Thoracic aorta (tissue), 2 donors: ENCODE measurements at places on chromosomes 11 and 22.

DNA sequence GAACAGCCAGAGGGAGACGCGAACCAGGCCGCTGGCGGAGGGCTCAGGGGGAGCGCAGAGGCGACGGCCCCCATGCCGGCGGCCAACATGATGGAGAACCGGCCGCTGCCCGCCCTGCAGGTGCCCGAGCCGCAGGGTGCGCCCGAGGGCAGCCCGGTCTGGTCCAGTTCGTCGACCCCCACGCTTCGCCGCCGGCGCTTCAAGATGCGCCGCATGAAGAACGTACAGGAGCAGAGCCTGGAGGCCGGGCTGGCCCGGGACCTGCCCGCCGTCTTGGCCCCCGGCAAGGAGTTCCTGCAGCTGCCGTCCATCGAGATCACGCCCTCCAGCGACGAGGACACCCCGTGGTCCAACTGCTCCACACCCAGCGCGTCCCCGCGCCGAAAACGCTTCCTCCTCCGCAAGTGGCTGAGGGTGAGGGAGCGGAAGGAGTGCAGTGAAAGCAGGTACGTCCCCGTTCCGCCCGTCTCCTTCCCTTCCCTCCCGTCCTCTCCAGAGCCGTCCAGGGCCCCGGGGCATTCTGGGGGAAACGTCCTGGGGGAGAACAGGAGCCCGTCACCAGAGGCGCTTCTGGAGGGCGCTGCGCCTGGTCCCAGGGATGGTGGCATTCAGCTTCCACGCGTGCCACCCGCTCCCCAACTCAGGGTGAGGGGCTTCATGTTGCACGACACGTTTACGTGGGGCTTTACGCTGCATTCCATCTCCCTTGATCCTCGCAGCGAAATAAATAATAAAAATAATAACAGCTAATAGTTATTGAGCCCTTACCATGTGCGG lies 840 bp downstream of the GRAMD1B start:
- no peak for DNase-seq

DNA sequence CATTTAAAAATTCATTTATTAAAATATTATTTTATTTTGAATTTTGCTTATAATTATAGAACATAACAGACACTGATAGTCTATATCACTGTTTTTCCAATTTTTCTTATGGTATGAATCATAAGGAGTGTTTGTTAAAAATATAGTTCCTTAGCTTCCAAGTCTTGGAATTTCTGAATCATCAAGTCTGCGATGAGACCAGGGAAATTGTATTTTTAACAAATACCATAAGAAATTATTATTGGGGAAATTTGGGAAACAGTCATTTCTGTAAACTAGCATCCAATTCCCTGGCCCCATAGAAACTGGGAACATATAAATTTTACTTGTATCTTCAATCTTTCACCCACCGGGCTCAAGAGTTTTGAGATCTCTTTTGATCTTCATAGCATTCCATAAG lies 38.0 kb upstream of the PICALM start:
- DNase-seq: no peak

- DNase-seq: no peak
Observed at GRCh38 chr22:42336527-42337227, 66.2 kb upstream of the TCF20 start.

DNA sequence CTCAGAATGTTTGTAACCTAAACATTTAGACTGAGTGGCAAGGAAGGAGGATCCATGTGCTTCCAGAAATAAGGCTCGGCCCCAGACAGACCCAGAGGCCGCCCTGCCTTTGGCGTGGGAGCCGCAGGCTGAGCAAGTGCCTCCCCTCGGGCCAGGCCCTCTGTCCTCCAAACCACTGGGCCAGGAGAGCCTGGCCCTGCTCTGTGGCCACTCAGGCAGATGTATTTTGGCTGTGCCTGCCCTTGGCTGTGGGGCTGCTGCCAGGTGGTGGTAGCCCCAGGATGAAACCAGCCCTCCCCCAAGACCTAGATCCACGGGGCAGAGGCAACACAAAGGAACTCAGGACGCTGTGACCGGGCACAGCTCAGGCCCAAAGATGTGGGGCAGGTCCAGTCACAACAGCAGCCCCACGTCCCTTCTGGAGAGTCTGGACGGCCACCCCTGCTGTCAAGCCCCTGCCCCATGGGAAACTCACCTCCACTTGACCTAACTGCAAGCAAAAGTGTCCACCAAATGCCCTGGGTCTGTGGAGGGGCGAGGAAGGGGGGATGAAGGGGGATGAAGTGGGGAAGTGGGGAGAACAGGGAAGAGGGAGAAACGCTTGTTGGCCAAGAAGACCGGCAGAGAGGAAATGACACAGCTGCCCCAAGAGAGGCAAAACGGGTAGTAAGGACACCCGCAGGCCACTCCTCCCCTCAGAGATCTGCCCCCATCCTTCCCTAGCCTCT lies 24.0 kb downstream of the PISD start:
- no peak for DNase-seq

GRCh38 chr11:64183890-64184289 lies 2.1 kb upstream of the STIP1 start:
- no peak for DNase-seq

DNA sequence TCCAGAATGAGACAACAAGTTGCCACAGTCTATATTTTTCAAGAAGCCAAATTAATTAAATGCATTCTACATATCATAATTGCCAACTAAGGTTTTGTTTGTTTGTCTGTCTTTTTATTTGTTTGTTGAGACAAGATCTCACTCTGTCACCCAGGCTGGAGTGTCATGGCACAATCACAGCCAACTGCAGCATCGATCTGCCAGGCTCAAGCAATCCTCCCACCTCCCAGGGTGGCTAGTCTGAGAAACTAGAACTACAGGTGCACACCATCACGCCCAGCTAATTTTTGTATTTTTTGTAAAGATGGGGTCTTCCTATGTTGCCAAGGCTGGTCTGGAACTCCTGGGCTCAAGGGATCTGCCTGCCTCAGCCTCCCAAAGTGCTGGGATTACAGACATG lies 140.0 kb downstream of the LRRC4C start:
- no peak for DNase-seq

DNA sequence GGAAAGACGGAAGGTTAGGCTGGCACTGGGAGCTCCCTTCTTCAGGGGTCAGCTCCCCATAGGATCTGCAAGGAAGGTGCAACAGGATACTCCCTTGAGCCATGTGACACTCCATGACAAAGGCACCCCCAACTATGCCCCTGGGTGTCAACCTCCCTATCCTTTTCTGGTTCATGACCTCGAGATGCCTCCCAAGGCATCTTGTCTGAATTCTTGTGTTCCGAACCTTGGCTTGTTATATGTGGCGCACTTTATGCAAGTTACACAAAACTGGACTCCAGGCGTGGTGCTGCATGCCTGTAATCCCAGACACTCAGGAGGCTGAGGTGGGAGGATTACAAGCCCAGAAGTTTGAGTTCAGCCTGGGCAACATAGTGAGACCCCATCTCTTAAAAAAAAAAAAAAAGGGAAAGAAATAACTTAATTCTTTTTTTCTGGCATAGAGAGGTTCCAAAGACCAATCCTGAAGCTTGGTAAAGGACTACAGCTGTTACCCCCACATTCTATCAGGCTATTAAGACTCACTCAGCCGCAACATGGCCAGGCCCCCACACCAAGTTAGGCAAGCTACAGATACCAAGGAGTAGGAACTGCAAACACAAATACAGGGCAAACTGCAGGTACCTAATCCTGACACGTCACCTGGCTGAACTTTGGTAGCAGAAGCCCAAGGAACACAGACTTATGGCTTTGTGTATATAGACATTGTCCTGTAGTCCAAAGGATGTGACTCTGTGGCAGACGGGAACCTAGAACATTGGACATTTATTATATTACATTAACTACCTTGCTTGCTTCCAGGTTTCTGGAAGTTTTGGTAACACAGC lies 1.4 kb downstream of the C11orf24 start:
- no peak for DNase-seq

- DNase-seq: no peak
Observed at GRCh38 chr22:36765943-36766450, 9.9 kb downstream of the IFT27 start.

DNA sequence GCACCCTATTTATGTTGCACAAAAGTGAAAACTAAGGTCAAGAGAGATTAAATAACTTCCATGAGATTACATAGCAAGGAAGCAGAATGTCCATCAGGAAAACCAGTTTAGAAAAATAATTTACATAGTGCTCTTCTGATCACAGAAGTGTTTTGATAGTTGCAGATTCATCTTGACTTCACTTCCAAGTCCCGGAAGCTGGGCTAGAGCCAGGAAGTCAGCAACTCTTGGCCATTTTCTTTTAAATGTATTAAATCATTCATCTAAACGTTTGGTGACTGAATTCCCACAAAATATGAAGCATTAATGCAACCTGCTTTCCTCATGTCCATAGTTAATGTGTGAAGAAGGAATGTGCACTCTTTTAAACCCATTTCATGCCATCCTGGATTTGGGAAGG lies 29.7 kb downstream of the APLP2 start:
- DNase-seq: no peak

DNA sequence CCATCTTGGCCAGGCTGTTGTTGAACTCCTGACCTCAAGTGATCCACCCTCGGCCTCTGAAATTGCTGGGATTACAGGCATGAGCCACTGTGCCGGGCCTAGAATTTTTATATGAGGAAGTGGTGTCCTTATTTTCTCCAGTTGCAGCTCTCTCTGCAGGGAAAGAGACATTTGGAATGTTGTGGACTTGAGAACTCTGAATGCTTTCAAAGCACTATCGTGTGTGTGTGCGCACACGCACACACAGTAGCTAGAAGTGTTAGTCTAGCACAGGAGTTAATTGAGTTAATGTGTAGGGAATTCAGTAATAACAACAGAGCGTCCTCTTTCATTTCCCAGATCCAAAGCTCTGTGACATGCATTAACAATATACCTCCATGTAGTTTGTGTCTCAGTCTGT lies 164.0 kb upstream of the RASSF10 start:
- DNase-seq: no peak

GRCh38 chr11:1252371-1253102 lies 29.7 kb downstream of the MUC5B start:
- no peak for DNase-seq

DNA sequence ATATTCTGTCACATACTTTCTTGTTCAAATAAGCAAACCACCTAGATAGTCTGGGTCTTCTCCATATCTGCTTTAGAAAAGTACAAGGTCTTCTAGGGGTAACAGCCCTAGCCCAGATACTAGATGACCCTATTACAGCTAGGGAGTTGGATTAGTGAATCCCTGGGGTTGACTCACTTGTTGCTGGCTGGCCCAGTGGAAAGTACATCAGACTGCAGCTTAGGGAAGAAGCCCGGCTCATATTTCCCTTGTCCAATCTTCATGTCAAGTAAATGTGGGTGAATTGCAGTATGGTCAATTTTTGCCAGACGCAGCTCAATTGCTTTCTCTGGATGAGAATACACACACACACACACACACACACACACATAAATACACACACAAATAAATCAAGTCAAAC lies 79.1 kb upstream of the SCUBE2 start:
- DNase-seq: no peak

DNA sequence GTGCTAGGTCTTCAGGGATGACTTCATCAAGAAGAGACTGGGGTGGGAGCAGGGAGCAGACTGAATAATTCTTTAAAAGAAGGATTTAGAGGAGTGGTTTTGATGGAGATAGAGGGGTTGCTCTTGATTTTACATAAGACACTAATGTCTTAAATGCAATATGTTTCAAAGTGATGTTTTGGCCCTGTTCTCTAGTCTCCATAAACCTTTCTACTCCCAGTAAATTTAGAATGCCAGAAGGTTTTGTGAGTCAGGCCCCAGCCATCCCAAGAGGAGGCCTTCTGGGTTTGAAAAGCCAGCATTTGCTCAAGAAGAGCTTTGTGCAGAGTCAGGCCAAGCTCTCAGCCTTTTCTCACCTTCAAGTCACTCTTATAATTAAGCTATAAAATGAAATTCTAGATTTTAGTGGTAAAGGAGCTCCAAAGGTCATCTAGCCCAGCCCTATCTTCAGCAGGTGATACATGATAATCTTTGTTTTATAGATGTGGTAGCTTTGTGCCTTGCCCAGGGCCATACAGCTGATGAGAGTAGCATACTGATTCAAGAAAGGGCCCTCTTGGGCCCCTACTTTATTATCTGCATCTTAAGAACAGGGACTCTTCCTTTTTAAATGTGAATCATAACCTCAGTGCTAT lies 122.8 kb upstream of the MTNR1B start:
- no peak for DNase-seq

DNA sequence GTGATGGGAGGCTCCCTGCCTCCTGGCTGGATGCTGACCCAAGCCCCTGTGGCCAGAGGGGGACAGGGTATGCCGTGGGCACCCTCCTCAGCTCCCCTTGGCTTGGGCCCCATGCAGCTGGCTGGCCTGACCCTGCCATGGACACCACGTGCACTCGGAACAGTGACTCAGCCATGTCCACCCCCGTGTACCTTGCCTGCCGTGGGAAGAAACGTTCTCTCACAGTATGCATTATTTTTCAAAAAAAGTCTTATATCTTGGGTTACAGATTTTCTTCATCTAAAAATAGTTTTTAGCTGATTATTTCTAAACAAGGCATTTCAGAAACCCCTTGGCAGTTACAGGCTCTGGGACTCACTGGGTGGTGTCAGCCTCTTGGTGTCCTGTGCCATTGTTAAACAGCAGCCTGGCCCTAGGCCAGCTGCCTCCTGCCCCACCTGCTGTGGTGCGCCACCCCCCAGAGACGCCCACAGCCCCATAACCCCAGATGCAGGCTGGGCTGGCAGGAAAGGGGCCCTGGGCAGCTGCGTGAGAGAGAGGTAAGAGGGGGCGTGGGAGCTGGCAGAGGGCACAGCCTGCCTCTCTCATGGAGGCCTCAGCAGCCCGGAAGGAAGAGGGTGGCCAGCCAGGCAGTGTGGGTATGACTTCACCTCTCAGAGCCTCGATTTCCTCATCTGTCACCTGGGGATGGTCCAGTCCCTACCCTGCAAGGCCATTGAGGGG lies 99.8 kb downstream of the MORC2 start:
- DNase-seq: no peak

GRCh38 chr22:20130319-20130718 lies 1.3 kb upstream of the ZDHHC8 start:
- no peak for DNase-seq

- no peak for DNase-seq
Observed at GRCh38 chr11:65868076-65868667, 4.4 kb downstream of the EFEMP2 start.

DNA sequence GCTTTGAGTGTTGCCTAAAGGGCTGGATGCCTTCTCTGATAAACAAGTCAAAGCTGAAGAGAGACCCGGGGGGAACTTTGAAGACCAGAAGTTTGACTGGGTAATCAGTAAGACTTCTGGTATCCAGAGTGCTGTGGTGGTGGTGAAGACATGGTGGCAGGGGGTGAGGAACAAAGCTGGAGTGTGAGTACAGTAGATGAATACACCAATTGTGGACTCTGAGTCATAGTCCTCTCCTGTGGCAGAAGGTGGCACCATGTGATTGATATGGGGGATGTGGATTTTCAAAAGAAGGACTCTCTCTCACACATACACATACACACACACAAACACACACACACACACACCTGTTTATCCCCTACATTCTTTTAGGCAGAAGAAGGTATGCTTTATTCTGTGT lies 12.3 kb downstream of the MS4A6A start:
- DNase-seq: no peak

GRCh38 chr22:26981541-26981940 lies 324.2 kb downstream of the MIAT start:
- DNase-seq: peak; percentile 38
